GM03348 (cell line): ENCODE measurements at places on chromosomes 1 and 21.

DNA sequence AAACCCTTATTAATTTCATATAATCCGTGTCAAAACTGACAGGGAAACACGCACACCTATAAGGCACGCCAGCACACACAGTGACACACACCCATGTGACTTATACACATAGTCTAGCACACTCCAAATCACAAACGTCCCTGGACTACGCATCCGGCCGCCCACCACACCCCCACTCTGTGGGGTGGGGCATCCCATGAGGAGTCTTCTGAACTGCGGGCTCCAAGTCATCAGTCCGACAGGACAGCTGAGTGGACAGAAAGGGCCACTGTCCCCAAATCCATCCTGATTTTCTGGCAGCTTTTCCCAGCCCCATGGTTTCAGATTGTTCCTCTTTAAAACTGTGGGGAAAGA, 829 bp downstream of the PEA15 start:
- DNase-seq: peak; percentile 78

DNA sequence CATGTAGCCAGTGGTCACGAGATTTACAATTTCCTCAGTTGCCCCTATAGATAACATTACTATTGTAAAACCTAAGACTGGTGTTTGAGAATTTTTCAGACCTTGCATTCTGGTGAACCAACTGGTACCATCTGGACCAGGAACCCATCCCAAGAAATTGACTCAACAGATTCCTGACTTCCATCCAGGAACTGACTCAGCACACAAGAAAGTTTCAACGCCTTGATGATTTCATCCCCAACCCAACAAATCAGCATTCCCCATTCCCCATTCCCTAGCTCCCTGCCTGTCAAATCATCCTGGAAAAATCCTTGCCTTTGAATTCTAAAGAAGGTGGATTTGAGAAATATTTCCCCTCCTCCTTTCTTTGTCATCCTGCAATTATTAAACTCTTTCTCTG, 529.8 kb upstream of the PRMT6 start:
- peak; percentile 30 for DNase-seq

GRCh38 chr1:235642011-235642942, 7.3 kb downstream of the GNG4 start:
- DNase-seq: no peak

DNA sequence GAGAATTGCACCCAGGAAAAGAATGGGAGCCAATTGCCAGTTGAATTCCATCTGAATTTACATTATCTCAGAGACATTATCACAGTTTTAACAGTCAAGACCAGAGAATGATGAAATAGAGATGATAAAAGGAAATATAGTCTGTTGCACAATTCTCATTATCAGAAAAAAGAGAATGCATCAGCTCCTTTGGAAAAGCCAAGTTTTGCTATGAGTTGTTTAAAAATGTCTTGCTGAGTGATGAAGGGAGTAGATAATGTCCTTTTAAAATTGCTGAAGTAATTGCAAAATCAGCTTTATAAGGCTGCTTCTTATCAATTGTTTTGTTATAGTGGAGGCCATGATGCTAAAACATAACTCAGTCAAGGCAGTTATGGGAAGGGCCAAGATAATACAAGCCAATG, 37.9 kb upstream of the EEIG2 start:
- DNase-seq: no peak

- no peak for DNase-seq
Observed at GRCh38 chr1:20660847-20661206, 342 bp downstream of the DDOST start.

GRCh38 chr1:228216371-228217320, 8.8 kb downstream of the OBSCN start:
- no peak for DNase-seq

- DNase-seq: peak; percentile 56
Observed at GRCh38 chr1:200445213-200445612, 35.4 kb upstream of the ZNF281 start.

GRCh38 chr1:79373481-79374125, 367.1 kb upstream of the ADGRL4 start:
- no peak for DNase-seq
